Karpas-422 (cell line): ENCODE measurements at places on chromosomes 6 and 20. TPM values are rescaled to one million over a fixed set of nuclear protein-coding genes. Genes with fewer than 3 reads are reported as not detected.

- no peak for DNase-seq
Measured at GRCh38 chr6:166958926-166959861, 2.8 kb upstream of the RNASET2 start.

- DNase-seq, result no peak
Measured at GRCh38 chr6:11213422-11214021, 18.9 kb downstream of the NEDD9 start.

DNA sequence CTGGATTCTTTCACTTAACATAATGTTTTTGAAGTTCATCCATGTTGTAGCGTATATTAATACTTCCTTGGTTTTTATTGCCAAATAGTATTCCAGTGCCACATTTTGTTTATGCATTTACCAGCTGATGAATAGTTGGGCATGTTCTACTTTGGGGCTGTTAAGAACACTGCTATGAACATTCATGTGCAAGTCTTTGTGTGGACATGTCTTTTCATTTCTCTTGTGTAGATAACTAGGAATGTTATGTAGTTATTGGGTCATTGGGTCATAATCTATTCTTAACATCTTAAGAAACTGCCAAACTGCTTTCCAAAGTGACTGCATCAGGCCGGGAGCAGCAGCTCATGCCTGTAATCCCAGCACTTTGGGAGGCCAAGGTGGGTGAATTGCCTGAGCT, 43.8 kb upstream of the GLP1R start:
- DNase-seq, result no peak

CCHCR1 gene
- 21.3 and 23.1 TPM in 2 replicates for total RNA-seq

DNA sequence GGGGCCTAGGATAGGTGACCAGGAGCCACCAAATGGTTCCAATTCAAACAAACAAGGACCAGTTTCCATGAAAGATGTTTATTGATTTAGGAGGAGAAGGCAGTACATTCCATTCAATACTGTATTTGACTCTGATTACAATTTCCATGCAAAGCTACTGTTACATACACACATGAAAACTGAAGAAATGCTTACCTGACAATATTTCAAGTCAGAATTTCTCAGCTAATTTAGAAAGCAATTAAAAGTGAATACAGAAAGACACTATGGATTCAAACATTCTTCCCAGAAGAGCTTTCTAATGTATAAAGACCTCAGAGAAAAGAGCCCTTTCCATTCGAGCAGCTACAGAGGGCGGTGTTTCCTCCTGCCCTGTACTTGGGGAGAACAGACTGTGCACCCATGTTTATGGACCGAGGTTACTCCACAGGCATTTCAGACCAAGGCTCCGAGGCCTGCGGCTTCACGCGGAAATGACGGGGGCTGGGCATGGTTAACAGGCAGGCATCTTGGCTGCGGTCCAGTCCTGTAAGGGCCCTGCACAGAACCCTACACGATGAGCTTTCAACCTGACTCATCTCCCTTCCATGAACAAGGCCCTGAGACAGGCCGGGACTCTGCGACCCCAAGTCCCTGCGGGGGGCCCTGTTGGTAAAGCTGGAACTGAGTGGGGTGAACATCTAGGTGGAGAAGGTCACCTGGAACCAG, 25.7 kb upstream of the TCFL5 start:
- DNase-seq, result no peak

SNAI1 gene
- total RNA-seq, result 0.22 TPM in 1 of 2 replicates, not detected in the other

BMP6 gene
- total RNA-seq, result 0.07 TPM in 1 of 2 replicates, not detected in the other

- DNase-seq, result peak; percentile 82
Measured at GRCh38 chr6:39865011-39865888, 69.0 kb downstream of the MOCS1 start.

LAMA2 gene
- 0.04 TPM in 1 of 2 replicates, not detected in the other for total RNA-seq

SIRPD gene
- total RNA-seq, result not detected in 2 replicates

TRERF1 gene
- total RNA-seq, result 30.2 and 32.7 TPM in 2 replicates

DNA sequence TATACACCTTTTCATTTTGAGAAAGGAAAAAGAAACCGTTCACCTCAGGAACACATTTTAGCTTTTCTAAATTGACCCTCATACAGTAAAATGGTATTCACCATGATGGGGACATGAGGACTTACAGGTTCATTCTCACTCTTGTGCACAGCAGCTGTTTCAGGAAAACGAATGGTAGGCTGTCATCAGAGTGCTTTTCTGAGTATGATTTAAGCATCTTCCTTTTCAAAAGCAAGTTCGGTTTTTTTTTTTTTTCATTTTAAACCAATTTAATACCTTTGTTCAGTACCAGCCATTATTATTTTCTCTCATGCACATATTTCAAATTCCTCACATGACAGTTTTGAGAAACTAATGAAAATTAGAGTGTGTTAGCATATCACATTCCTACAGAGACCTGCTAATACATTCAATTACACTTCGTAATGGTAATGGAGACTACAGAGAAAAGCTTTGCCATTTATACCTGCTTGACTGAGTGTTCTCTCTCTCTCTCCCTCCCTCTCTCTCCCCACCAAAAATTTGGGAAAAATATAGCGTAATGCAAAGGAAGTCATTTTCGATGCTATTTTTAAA, 129.2 kb downstream of the SAMD5 start:
- no peak for DNase-seq

- DNase-seq, result peak; percentile 69
Measured at GRCh38 chr20:3767110-3767426, 485 bp downstream of the ADISSP start.

GRCh38 chr6:157937318-157937717, 44.3 kb upstream of the SYNJ2 start:
- no peak for DNase-seq

MAP3K7 gene
- total RNA-seq, result 55.6 and 91.9 TPM in 2 replicates

- no peak for DNase-seq
Measured at GRCh38 chr6:165952514-165952913, 215.1 kb downstream of the TBXT start.

EPHA7 gene
- total RNA-seq, result not detected in 2 replicates

C20orf96 gene
- 1.8 and 2.0 TPM in 2 replicates for total RNA-seq

DNA sequence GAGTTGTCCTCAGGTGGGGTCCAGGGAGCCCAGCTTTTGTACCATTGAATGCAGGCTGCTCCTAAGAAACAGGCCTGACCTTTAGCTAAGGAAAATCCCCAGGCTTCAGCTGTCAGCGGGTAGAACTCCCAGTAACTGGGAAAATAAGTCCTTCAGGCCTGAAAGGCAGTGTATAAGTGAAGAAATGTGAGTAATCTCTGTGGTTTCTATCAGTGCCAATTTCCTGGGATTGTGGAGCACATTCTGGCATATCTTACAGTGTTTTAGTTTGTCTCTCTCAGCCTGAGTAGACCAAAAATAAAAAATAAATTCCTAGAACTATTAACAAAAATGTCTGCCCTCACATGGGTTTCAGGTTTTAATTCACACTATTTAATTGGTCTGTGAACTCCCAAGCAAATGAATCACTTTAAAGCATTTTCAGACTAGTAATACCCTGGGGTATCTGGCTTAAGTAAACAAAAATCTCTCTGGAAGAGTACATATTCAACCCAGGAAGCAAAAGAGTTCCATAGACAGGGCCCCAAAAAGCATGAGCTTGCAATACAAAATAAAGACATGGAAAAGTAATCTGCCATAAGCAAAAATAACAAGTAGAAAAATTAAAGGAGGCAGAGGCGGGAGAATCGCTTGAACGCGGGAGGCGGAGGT, 566.2 kb upstream of the NOX3 start:
- DNase-seq, result no peak

- no peak for DNase-seq
Measured at GRCh38 chr6:165854863-165855593, 192.0 kb upstream of the PDE10A start.

NKAIN4 gene
- not detected in 2 replicates for total RNA-seq

OR2B6 gene
- total RNA-seq, result not detected in 2 replicates

DNA sequence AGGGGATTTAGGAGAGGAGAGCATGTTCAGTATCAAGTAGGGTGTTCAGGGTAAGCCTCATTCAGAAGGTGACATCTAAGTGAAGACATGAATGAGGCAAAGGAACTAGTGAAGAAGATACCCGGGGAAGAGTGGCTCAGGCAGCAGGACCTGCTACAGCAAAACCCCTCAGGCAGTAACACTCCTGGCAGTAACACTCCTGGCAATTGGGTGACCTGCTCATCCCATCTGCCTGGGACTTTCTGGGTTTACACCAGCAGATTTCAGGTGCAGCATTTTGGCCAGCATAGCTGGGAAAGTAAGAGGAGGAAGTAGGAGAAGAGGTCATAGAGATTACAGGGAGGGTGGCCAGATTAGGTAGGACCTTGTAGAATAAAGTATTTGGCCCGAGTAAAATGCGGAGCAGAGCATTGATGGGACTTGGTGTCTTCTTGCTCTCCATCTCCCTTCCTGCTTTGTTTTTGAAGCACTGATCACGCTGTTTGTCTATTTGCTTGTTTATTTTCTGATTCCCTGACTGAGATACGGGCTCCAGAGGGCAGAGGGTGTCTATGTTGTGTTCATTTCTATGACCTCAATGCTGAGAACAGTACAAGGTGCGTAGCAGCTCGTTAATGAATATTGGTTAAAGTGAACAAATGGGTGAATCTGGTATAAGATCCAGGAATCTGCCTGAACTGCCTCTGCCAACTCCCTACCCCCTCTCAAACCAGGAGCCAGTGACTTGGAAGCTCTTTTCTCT, 88.3 kb downstream of the IYD start:
- DNase-seq, result no peak

DNA sequence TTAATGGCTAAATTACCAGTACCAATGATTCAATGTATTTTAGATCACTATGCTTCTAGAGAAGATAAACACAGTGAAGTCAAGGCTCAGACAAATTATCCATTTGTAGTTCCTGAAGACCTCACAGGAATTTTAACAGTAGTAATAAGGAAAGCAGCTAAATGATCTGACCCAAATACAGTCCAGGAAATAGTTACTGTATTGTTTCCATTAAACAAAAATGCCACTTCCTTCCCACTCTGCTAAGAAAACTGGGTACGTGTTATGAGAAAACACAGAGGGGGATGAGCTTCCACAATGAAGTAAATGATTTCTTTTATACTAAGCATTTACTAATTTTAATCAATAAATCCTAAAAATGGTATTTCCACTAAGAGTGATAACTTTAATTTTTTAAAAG, 127.9 kb downstream of the CDK19 start:
- no peak for DNase-seq

OTOR gene
- total RNA-seq, result not detected in 2 replicates

DNA sequence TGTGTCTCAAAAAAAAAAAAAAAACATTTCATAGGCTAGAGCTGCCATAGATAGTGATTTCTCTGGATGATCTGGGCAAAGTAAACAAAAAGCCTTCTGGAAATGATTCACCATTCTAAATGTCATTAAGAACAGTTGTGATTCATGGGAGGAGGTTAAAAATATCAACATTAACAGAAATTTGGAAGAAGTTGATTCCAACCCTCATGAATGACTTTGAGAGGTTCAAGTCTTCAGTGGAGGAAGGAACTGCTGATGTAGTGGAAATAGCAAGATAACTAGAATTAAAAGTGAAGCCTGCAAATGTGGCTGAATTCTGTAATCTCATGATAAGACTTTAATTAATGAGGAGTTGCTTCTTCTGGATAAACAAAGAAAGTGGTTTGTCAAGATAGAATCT, 26.8 kb upstream of the MMP24 start:
- DNase-seq, result no peak

FUT9 gene
- not detected in 2 replicates for total RNA-seq

DNA sequence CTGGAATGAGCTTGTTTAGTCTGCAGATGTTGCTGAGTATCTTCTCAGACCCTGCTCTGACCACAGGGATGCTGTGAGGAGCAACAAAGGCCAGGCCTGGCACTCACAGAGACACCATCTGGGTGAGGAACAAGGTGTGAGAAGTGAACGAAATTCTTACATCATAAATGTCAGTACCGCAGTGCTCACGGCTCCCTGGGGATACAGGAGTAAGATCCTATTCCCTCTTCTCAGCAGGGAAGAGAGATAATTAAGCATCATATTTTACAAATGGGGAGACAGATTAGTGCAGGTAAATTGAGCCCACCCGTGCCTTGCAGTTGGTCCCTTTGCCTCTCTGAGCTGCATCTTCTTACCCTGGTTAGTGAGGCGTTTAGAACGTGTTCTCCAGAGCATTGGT, 106.2 kb downstream of the DTD1 start:
- DNase-seq, result no peak

DNA sequence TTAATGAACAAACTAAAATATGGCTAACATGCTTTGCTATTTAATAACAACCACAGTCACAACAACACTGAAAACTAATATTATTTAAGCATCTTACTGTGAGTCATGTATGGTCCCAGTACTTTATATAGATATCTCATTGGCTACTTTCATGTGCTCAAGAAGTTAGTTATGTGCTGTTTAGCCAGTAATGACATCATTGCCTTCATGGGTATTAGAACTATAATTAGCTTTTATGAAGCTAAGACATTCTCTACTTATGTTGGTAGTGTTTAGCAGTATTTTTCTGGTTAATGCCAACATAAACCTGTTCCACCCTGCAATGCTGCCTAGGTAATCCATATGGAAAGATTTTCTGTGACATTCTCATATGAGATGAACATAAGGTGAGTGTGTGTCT, 56.1 kb downstream of the ADGRG6 start:
- no peak for DNase-seq

DNA sequence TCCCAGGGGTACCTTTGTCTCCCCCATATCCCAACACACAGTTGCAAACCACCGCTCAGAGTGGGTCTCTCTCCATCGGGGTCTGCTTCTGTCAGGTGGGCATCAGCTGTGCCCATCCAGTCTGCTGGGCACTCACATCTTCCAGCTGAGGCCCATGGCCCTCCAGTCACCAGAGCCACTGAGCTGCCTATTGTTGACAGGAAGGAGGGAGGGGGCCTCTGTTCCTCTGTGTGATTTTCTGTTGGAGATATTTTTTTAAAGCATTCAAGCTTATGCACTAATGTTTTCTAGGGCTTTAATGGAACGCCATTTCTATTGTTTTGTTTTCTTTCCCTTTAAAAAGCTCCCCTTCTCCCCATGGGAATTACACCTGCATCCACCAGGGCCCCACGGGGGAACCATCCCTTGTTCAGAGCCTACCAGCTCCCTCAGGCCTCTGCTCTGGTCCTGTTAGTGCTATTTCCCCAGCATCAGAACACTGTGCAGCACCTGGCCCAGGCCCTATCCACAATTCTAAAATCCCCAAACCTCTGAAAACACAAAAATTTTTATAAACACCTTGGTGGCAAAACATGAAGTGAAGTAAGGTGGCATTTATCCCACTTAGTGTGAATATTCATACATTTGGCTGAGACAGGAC, 326.2 kb downstream of the CD83 start:
- no peak for DNase-seq

EFHC1 gene
- total RNA-seq, result 22.5 and 44.0 TPM in 2 replicates

IFNGR1 gene
- total RNA-seq, result 36.0 and 76.9 TPM in 2 replicates

BNIP5 gene
- not detected in 2 replicates for total RNA-seq

RBM24 gene
- not detected in 2 replicates for total RNA-seq

ASIP gene
- total RNA-seq, result not detected in 2 replicates

GRCh38 chr6:12474167-12475140, 184.3 kb downstream of the EDN1 start:
- DNase-seq, result no peak

SCRT2 gene
- not detected in 2 replicates for total RNA-seq

PEX3 gene
- 17.7 and 38.0 TPM in 2 replicates for total RNA-seq

DNA sequence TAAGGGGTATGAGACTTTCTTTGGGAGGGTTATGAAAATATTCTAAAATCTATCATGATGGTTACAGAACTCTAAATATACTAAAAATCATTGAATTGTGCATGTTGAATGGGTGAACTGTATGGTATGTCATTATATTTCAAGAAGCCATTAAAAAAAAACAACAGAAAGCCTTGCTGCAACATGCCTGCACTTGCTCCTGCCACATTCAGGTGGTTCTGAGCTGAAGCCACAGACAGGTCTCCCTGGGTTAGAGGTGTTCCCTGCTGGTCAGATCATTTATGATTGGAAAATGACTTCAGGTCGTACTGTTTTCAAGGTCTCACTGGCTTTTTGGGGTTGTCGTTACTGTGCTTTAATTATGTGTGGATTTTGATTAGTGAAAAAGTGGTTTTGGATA, 13.3 kb downstream of the GMPR start:
- no peak for DNase-seq
